ENCODE measurements at places on chromosomes 1 and 21. TPM values are rescaled to one million over a fixed set of nuclear protein-coding genes. Genes with fewer than 3 reads are reported as not detected.

DNA sequence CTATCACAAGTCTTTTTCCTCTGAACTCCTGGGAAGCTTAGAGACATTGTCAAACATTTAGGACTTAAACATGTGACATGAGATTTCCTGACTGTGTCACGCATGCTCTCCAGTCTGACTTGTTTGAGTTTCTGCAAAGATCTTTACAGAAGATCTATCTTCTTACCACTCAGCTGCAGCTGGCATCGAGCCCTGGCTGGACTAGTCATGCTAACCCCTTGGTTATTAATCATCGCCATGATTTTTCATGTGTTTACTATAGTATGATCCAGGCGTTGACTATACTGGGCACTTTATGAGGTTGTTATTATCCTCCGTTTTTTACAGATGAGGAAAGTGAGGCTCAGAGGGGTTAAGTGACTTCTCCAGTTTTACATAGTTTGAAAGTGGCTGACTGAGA is 18.1 kb upstream of the IRF2BP2 start:
- no peak for DNase-seq

GRCh38 chr1:212759683-212760082 is 31.9 kb downstream of the NSL1 start:
- DNase-seq: no peak

GRCh38 chr1:94731891-94732290 is 88.3 kb upstream of the SLC44A3 start:
- no peak for DNase-seq

- DNase-seq: no peak
These were observed 25.6 kb downstream of the MATN1 start for GRCh38 chr1:30697571-30698376.

DNA sequence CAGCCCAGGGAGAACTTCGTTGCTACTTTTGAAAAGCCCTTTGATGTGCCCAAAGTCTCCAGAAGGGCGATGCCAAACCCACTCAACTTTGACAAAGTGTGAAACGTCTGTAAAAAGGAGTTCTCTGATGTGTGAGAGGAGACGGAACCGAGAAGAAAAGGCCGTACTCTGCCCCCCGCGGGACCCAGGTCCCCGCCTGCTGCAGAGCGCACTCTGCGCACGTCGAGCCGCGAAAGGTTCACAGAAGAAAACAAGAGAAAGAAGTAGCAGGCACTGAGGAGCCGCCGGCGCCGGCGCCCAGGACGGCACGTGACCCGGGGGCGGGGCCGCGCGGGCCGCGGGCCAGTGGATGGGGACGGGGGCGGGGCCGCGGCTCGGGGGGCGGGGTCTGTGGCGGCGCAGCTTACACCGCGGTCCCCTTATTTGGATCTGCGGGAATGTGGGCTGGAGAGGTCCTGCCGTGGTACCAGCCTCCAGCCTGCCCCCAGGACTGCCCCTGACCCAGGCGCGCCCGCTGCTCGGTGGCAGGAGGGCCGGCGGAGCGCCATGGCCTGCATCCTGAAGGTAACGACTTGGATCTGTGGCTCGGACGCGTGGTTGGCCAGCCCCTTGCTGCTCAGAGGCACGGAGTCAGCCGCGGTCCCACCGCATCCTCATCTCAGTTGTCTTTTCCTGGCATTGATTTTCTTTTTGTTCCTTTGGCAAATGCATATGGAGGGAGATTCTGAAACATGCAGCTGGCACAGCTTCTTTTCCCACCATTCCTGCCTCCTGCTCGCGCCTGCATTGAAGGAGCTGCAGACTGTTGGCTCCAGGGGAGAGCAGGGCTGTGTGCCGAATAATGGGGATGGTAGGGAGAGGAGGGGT is at the start of gene ST6GALNAC3:
TSS of gene ST6GALNAC3 (plus strand) at position 426 of the 867 bp plus-strand sequence.
- peak; percentile 75 for DNase-seq

Gene DCAF6
- total RNA-seq: 13.6 TPM

Gene C1QB
- total RNA-seq: not detected

Gene NR5A2
- 0.03 TPM for total RNA-seq

Gene B3GALT2
- total RNA-seq: 1.8 TPM
